Osteoblast (primary cell): ENCODE measurements at places on chromosomes 3 and 15. TPM values are rescaled to one million over a fixed set of nuclear protein-coding genes. Genes with fewer than 3 reads are reported as not detected.
A peak's percentile ranks its signal among the peaks of the same experiment; 100 is the strongest.

The A4GNT gene
- total RNA-seq, result not detected in 2 replicates

The ETFA gene
- 85.0 and 110 TPM in 2 replicates for total RNA-seq

The MBNL1 gene
- total RNA-seq, result 483 and 545 TPM in 2 replicates

- H3K4me1 ChIP-seq, result no peaks in the 10 kb centered on the region
- no peak overlapping the region for H3K4me3 ChIP-seq
- peak; percentile 66 for DNase-seq
- H3K36me3 ChIP-seq, result no peaks in the 10 kb centered on the region
- peaks cover 10% of the 10 kb centered on the region for H3K27me3 ChIP-seq
- H3K27ac ChIP-seq, result no peak overlapping the region
Observed at GRCh38 chr3:127475975-127476705, 114.4 kb downstream of the TPRA1 start.

- H3K4me1 ChIP-seq, result peaks cover 8% of the 10 kb centered on the region
- no peak overlapping the region for H3K27ac ChIP-seq
- H3K36me3 ChIP-seq, result no peaks in the 10 kb centered on the region
- H3K4me3 ChIP-seq, result peak overlapping the region; percentile 32
- no peaks in the 10 kb centered on the region for H3K27me3 ChIP-seq
Observed at GRCh38 chr15:73075160-73075859, 23.0 kb downstream of the NEO1 start.

DNA sequence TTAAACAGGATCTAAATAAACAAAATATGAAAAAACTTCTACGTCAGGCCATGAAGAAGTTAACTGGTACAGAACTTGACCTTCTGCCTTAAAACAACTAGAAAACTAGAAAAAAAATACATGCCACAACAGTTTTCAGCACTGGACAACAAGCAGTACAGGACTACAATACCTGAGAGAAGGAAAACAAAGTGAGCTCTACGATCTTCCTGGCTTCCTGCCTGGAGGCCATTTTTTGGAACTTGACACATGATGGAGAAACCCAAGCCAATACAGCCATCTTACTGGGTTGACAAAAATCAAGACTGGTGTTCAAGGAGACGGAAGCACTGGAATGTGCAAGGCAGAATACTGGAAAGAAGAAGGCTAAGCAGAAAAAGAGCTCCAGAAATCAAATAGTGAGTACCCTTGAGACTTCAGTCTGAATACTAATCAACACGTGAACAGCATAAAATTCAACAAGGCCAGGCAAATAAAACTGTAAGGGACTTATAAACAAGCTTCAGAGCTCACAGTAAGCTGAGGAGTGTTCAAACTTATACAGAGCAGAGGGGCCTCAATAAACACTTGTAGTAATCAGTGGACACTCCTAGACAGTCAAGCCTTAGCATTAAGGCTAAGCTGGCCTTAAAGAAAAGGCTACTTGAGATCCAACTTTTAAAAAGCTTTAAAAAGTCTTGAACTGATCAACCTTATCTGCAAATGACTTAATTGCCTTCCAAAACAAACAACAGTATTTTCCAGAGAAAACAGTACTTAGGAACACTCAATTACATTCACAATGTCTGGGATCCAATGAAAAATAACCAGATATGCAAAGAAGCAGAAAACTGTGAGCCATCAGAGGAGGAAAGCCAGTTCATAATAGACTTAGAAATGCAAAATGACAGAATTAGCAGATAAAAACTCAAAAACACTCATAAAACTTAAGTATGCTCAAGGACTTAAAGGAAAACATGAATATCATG is 63.2 kb downstream of the DLG1 start:
- H3K36me3 ChIP-seq, result no peaks in the 10 kb centered on the region
- H3K27me3 ChIP-seq, result no peaks in the 10 kb centered on the region
- no peak for DNase-seq
- no peak overlapping the region for H3K27ac ChIP-seq
